AG04450 (cell line): ENCODE measurements at places on chromosomes 12 and 14.

- DNase-seq, result no peak
Measured at GRCh38 chr14:55834390-55834789, 254.4 kb downstream of the KTN1 start.

- no peak for DNase-seq
Measured at GRCh38 chr14:55641290-55641689, 61.3 kb downstream of the KTN1 start.

- DNase-seq, result no peak
Measured at GRCh38 chr14:26216786-26217185, 381.0 kb downstream of the NOVA1 start.

DNA sequence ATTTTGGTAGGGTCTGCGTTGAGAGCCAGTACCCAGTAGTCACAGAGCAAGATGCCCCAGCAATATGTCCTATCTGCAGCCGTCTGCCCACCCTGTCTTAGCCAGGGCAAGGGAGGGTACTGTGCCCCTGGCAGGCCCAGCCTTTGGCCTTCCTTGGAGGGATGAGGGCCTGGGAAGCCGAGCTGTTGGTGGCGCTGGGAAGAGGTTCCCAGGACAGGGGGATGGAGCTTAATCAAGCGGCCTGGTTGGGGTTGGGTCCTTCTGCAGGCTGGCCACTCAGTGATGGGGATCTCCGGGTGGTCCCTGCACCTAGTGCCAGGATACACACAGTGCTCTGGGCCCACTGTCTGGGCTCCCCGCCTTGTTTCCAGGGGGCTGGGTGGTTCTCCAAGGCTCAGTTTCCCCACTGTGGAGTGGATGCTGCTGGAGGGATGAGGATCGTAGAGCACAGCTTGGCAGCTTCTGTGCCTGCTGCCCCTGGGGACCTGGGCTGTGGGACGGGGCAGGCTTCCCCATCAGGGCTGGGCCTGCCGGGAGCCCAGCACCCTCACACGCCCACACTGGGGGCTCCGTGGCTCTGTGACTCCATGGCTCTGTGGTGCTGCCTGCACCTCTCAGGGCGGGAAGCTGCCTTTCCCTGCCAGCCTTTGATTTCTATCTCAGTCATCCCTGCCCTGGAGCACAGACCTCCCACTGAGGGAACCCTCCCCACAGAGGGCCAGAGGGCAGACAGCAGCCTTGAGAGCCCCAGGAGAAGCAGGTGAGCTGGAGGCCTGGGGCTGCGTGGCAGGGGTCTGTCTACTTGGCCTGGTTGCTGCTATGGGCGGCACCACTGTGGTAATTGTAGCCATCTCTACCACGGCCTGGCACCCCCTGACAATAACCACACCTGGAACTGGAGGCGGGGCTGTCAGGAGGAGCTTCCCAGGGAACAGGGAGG is 357.0 kb downstream of the TMEM121 start:
- DNase-seq, result no peak

DNA sequence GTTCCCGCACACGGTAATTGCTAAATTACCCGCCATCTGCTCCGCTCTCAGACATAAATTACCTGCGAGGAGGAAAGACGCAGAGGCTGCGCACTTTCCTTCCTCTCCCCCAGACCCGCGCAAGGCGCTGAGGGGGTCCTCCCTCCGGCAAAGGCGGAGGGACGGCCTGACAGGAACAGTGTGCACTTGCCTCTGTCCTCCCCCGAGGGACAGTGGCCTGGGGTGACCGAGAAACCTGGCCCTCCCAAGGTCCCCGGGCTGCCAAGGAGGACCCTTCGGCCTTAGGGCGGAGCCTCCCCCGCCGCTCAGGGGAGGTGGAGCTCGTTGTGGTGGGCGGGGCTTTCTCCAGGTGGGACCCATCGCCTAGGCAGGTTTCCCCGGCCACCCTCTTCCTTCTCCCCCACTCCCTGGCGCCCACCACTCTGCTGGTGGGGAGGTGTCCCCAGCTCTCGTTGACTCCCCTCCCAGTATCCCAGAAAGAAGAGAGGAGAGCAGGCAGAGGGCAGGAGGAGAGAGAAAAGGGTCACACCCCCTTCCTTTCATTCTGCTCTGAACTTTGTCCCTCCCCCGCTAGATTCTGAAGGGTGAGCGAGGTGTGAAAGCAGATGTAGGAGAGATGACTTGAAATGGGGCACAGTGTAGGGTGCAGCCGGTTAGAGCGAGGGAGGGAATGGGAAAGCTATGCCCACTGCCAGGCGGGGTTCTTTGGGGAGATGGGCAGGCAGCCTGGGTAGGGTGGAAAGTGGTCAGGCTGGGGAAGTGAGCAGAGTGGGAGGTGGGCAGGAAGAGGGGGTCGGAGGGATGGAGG is 11.4 kb upstream of the CALCOCO1 start:
- DNase-seq, result no peak

- no peak for DNase-seq
Measured at GRCh38 chr14:74491956-74492775, 939 bp downstream of the NPC2 start.

- DNase-seq, result no peak
Measured at GRCh38 chr12:127260999-127261398, 1006.0 kb upstream of the TMEM132C start.

DNA sequence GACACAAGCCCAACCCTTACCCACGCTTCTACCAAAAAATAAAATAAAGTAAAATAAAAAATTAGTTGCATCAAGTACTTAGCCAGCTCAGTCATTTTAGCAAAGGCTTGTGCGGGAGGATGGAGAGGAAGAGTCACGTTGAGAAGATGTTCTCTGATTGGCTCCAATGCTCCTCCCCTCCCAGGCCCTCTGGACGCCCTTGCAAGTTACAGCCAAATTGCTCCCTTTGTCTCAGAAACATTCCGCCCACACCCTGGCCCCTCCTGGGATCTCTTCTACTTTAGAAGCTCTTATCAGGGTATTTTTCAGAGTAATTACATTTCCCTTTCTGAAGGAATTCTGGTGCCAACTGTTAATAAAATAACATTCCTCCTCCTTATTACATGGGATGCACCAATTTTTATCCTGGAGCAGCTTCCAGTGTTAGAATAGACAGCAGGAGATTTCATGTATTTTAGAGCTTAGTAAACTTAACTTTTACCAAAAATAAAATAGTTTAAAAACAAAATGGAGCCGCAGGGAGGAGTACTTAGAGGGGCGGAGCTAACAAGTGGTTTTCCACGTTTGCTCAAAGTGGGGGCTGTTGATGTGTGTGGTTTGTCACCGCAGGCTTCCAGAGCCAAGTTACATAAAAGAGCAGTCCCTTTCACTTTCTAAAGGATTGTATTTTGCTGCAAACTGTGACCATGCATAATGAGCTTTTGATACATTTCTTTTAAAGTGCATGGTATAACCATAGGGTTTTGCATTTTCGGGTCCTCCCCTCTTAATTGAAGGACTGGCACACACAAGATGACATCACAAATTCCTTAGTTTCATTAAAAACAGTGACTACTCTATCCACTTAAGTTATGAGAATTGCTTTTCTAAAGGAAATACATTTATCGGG is 71.7 kb upstream of the RAP1B start:
- DNase-seq, result no peak

DNA sequence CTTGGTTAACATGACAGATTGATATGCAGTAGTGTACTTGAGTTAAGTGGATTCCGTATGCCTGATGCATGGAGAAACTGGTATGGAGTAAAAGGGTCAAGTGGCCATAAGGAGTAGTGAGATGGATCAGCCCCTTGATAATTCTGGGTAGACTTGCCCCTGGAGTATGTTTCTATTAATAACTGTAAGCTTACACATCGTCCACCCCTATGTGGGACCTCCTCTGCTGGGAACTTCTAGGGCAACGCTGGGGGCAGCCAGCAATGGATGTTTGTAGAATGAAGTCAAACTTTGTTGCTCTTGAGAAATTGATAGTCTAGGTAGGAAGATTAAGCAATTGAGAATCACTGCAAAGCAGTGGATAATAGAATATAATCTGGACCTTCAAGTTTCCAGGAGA is 3.5 kb downstream of the C12orf75 start:
- DNase-seq, result no peak

GRCh38 chr14:62711351-62712023 is 333.8 kb downstream of the KCNH5 start:
- DNase-seq, result no peak

DNA sequence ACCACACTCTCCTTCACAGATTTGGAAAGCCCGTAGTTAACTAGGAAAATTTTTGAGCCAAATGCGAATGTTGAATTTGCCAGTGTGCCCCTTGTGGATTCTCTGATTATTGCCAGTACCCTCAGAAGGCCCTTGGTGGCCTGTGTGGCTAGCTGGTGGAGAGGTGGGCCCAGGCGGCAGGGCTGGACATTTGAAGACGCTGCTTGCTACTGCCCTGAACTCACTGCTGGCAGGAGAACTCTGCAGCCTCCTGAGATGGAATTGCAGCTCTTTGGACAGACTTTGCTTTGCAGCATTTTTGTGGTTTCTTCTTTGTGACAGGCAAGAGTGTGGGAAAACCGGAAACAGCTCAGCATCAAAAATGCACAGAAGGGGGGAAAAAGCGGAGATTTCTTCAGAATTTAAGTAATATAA is 97.6 kb downstream of the TGFB3 start:
- DNase-seq, result peak; percentile 60

DNA sequence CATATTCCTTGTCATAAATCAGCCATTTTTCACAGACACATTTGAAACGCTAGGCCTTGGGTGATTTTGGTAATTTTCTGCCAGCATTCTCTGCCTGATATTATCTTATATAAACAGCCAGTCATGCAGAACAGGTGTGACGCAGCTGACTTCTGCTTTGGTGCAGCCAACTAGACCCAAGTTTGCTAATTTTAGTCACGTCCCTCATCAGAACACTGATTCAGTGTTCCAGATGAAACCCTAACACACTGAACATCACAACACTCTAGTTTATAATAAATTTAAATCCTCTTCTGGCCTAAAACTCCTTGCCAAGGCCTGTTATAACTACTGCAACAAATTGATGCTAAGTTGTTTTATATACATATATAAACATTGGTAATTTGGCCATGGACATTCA is 386.1 kb downstream of the SEC23A start:
- no peak for DNase-seq

GRCh38 chr12:116498471-116498870 is 60.7 kb upstream of the MAP1LC3B2 start:
- DNase-seq, result no peak

DNA sequence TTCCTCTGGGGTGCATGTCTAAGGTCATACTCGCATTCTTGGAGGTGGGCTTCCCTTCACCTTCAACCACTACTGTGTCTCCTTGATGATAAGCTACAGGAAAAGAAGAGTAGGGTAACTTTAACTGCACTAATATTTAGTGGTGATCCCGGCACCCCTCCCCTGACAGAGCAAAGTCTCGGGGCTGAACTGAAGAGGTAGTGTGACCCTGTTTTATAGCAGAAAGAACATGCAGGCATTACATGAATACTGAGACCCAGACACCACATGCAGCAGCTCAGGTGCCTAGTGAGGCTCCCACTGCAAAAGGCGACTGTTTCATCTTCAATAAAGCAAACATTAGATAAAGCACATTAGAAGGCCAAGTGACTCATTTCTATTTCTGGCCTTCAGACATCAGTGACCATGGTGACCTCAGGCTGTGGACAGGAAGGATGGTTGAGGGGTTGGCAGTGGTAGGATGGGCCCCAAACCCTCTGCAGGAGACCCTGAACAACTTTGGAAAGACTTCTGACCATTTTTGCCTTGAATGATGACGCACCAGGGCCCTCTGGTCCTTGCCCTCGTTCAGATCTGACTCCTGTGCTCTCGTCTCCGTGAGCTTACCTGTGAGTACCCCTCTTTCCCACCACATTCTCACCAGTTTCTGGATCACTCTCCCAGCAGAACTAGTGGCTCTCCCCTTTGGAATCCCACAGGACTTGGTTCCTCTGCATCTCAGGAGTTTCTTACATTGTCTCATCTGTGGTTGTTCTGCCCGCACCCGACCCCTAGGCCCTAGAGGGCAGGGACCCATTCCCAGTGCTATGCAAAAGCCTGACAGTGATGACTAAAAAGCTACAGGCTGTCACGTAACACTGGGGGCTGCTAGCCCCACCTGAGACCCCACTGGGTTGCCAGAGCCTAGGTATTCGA is 23.8 kb upstream of the JPH4 start:
- DNase-seq, result no peak

DNA sequence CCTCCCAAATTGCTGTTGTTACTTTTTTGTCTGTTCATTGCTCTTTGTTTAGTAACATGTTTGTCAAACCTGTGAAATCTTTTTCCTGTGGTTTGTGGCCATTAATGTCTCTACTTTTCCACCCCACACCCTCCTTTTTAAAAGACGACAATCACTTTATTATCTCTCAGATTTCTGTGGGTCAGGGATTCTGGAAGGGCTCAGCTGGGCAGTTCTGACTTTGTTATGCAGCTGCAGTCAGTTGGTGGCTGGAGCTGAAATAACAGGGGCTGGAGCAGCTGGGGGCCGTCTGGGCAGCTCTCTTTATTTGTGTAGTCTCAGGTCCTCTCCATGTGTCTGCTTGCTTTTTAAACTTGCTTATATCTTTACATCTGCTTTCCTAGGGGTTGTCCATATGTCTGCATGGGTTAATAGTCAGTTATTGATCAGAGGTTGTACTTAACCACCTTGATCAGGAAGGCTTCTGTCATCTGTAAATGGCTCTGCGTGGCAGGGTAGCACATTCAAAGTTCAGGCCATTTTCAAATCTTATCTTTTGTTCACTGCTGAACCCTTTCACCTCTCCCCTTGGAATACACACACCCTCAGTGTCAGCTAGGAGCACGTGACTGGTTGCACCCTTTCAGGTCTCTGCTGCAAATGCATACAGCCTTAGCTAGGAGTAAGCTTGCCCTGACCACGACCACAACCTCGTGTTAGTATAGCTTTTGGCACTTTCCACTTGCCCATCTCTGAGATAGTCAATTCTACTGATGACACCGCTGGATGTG is 27.9 kb downstream of the BORCS5 start:
- no peak for DNase-seq

GRCh38 chr12:129651951-129652350 is 251.9 kb downstream of the TMEM132D start:
- no peak for DNase-seq

- DNase-seq, result no peak
Measured at GRCh38 chr14:70113211-70113610, 75.5 kb downstream of the SLC8A3 start.

DNA sequence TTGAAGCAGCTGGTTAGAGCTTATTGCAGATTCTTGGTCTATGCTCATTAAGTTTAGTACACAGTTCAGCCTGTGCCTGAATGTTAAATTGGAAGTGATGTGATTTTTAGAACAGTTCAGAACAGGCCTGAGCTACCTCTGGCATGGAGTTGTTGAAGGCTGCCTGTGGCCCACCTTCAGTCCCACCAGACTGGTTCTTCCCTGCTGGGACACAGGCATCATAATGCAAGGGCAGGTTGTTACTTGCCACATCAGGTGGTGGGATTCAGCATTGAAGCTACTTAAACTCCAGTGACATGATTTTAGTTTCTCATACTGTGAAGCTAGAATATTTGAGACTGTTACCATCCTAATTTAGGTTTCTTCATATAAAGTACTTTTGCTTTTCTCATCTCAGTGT is 49.4 kb downstream of the PROX2 start:
- no peak for DNase-seq
